Peyer's patch (tissue), 4 donors: ENCODE measurements at places on chromosomes 2 and 18. TPM values are rescaled to one million over a fixed set of nuclear protein-coding genes. Genes with fewer than 3 reads are reported as not detected.

GRCh38 chr18:7629416-7629815 is 62.3 kb downstream of the PTPRM start:
- DNase-seq = no peak

RAD51AP2 gene
- total RNA-seq = not detected

DQX1 gene
- total RNA-seq = 116 TPM

CHST9 gene
- total RNA-seq = 0.95 TPM

FEV gene
- not detected for total RNA-seq

GPATCH11 gene
- 3.7 TPM for total RNA-seq

DNA sequence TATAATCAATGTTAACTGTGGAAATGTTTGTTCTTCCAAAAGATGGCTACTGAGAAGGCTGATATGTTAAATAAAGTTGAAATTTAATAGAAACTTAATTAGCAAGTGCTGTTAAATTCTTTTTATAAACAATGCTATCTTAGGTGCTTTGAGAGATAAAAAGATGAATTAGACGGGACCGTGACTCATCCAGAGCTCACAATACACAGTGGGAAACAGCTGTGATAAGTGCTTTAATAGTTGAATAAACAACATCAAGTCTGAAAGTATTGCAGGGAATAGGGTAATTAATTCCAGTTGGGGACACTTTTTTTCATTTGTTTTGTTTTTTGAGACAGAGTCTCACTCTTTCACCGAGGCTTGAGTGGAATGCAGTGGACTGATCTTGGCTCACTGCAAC is 85.5 kb upstream of the DTNA start:
- DNase-seq = no peak

DNA sequence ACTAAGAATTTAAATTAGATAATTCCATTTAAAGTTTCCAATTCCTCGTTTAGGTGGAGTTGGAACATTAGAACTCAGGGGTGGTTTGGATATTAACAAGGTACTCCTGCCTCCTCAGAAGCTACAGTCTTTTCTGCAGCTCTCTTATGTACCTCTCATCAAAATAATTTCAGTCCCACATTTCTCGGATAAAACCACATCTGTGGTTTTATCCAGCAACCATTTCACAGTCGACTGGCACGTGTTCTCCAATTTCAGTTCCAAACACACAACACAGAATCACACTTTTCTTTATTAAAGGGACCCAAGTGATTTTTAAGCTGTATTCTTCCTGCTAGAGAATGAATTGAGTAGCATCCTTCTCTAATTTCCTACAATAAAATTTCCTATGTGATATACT is 22.7 kb upstream of the NFU1 start:
- DNase-seq = no peak

GRCh38 chr2:2188941-2189340 is 142.1 kb downstream of the MYT1L start:
- DNase-seq = no peak

CYP27A1 gene
- total RNA-seq = 277 TPM

AGFG1 gene
- total RNA-seq = 24.8 TPM

GRCh38 chr2:9974343-9974742 is 22.9 kb downstream of the GRHL1 start:
- no peak for DNase-seq

GRCh38 chr2:24421668-24422067 is 61.3 kb upstream of the ITSN2 start:
- DNase-seq = peak; percentile 80

DNA sequence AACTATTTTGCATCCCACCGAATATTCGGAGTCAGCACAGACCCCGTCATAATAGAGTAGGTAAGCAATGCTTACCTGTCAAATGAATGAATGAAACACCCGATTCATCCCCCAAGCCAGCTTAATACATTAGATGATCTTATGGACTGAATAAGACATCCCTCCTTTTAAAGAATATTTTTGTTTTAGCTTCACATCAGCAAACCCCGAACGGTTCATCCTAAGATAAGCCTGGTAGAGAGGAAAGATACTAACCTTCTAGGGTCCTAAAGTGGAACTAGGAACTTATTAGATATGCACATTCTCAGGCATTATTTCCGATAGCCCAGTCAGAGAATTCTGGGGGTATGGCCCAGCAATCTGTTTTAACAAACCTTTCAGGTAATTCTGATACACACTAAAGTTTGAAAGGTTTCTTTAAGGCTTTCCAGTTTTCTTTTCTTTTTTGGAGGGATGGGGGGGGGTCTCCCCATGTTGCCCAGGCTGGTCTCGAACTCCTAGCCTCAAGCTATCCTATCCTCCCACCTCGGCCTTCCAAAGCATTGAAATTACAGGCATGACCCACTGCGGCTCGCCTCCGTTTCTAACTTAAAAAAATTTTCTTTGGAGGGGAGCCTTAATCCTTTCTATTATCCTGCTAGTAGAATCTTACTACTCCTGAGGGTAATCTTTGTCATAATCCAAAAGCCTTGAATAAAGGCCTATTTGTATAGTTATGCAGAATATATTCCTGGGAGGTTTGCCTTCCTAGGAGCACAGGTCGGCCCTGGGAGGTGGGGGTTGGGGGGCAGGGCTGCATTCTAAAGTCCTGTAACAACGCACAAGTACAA is 1.0 kb upstream of the ACTR3 start:
- no peak for DNase-seq

SNTG2 gene
- total RNA-seq = 2.7 TPM

GRCh38 chr2:11535899-11536344 is 2.1 kb downstream of the GREB1 start:
- DNase-seq = no peak

DNA sequence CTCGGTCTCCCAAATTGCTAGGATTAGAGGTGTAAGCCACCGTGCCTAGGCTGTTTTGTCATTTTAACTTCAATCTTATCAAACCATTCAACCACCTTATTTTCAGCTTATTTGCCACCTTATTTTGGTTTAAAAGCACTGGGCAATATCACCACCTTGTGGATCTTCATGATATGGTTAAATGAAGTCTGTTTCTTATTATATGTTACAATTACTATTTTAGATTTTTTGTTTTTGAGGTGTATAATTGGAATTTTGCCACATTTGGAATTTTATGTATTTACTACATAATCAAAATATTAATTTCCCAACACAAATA is 43.8 kb upstream of the SCN9A start:
- no peak for DNase-seq

- no peak for DNase-seq
These were observed 1.8 kb downstream of the HOXD13 start for GRCh38 chr2:176094349-176094748.

LYPD6B gene
- 4.4 TPM for total RNA-seq

DNA sequence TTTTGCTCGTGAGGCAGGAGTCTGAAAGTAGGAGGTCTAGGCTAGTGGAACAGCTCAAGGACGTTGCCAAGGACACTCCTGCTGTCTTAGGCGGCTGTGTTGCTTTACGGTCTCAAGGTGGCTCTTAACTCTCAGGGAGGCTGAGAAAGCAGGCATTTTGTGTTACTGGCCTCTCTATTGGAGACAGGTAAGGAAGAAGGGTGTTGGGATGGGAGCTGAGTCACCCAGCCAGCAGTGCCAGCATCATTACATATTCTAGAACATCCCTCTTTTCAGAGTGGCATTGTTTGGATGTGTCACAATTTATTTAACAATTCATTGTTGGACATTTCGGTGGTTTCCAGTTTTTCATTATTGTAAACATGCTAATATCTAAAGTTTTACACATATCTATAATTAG is 30.8 kb upstream of the TMEM214 start:
- no peak for DNase-seq

GRCh38 chr18:765764-766549 is 46.1 kb downstream of the YES1 start:
- DNase-seq = no peak

MPP4 gene
- not detected for total RNA-seq

DPP4 gene
- total RNA-seq = 147 TPM

DNA sequence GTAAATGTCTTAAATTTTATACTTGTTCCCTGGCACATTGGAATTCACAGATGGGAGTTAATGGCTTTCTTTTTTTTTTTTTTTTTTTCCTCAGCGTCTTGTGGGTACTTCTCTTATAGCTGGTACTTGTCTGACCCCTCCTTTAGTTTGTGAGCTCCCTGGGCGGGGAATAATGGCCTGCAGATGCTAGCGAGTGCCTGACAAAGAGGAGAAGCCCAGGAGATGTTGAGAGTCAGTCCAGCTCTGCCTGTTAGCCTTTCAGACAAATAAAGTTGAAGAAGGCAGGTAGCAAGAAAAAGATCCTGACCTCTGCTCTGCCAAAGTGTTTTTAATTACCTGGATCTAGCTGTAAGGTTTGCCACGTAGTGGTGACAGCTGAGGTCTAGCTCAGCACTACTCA is 6.6 kb downstream of the BCL2L11 start:
- no peak for DNase-seq

NEU4 gene
- total RNA-seq = 43.0 TPM

DNA sequence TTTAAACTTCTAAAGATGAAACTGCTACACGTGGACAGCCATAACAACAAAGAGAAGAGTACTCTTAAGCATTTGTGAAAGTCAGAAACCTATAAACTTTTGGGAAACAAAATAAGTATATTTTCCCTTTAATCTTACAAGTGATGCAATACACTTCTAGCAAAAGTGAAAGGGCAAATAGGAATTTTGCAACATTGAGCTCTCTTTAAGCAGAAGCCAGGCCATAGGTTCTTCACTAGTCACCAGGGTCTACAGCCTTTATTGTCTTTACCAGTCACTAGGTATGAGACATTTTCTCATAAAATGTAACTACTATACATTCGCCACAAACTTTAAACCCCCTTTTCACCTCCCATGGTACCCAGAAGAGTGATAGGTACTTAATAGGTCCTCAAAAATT is 37.5 kb downstream of the SCN1A start:
- DNase-seq = no peak

- no peak for DNase-seq
These were observed 48.6 kb upstream of the TEX51 start for GRCh38 chr2:126849991-126850535.

GRCh38 chr18:70110678-70111077 is 94.8 kb downstream of the RTTN start:
- DNase-seq = no peak

GRCh38 chr18:67318651-67319050 is 197.9 kb downstream of the DSEL start:
- no peak for DNase-seq

- DNase-seq = no peak
These were observed 44.2 kb upstream of the STAT4 start for GRCh38 chr2:191195021-191195420.

- DNase-seq = no peak
These were observed 95.9 kb downstream of the ZFP36L2 start for GRCh38 chr2:43130548-43130875.

GRCh38 chr2:161658259-161658658 is 34.0 kb downstream of the SLC4A10 start:
- no peak for DNase-seq

PDE11A gene
- total RNA-seq = 2.1 TPM

CLK1 gene
- 160 TPM for total RNA-seq

DNA sequence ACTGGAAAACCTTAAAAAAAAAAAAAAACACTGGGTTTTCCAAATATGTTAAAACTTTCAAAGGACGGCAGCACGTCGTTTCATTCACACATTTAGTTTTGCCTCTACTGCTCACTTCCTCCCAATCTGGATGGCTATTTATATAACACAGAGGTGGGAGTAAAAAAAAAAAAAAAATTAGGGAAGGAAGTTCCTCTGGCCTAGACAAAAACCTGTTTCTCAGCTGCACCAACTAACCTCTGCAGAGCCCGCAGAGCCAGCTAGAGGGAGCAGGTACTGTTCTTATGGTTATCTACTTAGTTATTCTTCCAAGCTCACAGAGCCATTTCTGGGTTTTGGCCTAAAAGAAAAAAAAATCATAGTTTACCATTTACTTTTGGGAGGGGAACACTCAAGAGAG is 28.1 kb downstream of the SLC1A4 start:
- no peak for DNase-seq

GRCh38 chr2:128686497-128686859 is 367.8 kb upstream of the HS6ST1 start:
- DNase-seq = no peak

- DNase-seq = no peak
These were observed 15.3 kb downstream of the GAREM1 start for GRCh38 chr18:32455361-32455760.

DNA sequence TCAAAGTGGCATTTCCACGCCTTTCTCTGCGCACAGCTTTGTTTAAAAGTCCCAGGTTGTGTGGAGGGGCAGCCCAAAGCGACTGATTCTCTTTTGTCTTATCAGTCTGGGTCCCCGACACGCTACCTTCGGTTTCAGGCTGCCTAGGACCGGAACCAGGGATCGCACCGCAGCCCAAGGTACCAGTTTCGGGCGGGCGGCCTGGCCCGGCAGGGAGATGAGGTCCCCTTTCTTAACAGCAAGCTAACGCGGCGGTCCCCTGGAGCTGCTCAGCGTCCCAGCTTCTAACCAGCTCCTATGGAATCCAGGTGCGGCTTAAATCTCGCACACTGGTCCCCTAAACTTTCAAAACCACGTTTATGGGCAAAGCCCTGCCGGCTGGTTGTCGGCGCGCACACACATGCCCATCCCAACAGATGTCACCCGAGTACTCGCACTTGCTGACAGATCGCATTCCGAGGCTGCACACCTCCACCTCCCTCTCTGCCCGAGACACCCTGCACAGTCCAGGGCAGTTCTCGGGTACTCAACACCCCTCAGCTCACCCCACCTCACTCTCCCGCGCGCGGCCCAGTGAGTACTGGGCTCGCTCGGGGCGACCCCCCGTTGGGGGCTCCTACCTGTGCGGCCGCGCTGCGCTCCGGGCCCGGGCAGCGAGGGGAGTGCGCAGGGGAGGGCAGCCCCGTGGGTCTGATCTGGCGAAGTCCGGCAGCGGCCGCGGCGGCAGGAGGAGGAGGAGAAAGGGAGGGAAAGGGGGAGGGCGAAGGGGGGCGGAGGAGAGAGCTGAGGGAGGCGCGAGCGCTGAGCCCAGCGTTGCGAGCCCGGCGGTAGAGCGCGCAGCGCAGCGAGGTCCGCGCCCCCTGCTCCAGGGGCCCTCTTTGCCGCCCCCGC is at the start of gene EFEMP1:
EFEMP1 (minus strand) TSS at position 692 of the 891 bp plus-strand sequence. CDS start 1,342 bp downstream, outside the sequence.
- DNase-seq = peak; percentile 56

- peak; percentile 63 for DNase-seq
These were observed 4.4 kb downstream of the ANKRD23 start for GRCh38 chr2:96839293-96839874.

FAP gene
- 2.3 TPM for total RNA-seq

DNA sequence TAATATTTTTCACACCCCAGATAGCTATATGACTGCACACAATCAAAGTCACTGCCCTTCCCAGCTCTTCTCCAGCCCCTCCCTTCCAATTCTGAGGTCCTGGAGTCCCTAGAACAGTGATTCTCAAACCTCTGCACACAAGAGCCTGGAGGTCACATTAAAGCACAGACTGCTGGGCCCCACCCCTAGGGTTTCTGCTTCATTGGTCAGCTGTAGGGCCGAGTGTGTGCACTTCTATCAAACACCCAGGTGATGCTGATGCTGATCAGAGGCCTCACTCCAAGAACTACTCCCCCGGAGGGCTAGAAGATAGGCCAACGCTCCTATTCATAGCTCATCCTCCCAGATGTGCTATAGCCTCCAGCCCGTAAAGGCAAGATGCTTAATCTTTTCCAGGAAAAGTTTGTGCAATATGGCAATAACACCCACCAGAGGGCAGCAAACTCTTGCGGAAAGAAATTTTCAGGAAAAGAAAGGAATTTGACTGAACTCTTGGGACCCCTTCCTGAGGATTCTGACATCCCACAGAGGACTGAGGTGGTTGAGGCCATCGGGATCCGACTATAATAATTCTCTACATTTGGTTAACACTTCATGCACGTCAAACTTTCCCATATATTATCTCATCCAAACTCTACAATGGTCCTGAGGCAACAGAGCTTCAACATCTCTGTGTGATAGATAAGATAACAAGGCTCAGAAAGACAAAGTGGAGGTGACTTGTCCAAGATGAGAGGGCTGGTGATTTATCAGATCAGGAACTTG is 194.2 kb upstream of the PKDCC start:
- DNase-seq = no peak

GRCh38 chr2:215847718-215848117 is 165.6 kb downstream of the MREG start:
- DNase-seq = no peak
